ENCODE measurements at places on chromosomes 3 and 15. TPM values are rescaled to one million over a fixed set of nuclear protein-coding genes. Genes with fewer than 3 reads are reported as not detected.

CPN2 gene
- total RNA-seq = 0.12 TPM

P2RY12 gene
- 7.6 TPM for total RNA-seq

PLCB2 gene
- 36.4 TPM for total RNA-seq

RTP3 gene
- total RNA-seq = not detected

DNA sequence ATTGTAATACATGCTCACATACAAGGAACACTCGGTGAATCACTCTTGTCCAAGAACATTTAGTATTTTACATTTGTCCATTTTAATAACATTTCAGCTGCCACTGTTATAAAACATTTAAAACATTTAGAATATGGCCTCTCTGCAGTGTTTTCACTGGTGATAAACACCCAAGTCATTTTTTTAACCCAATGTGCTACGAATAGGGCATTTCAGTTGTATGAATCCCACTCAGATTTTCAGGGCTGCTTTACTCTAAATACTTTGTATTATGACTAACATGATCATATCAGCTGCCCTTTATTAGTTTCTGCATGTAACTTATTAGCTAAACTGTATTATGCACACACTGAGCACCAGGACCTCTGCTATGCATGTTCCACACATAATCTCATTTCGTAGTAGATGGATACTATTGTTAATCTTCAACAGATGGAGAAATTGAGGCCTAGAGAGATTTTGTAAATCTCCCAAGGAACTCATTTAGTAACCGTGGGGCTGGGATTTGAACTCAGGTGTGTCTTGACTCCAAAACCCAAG lies 148.6 kb upstream of the CDIN1 start:
- no peak for DNase-seq

GRCh38 chr15:88905576-88905975 lies 7.6 kb downstream of the MFGE8 start:
- DNase-seq = no peak

DNA sequence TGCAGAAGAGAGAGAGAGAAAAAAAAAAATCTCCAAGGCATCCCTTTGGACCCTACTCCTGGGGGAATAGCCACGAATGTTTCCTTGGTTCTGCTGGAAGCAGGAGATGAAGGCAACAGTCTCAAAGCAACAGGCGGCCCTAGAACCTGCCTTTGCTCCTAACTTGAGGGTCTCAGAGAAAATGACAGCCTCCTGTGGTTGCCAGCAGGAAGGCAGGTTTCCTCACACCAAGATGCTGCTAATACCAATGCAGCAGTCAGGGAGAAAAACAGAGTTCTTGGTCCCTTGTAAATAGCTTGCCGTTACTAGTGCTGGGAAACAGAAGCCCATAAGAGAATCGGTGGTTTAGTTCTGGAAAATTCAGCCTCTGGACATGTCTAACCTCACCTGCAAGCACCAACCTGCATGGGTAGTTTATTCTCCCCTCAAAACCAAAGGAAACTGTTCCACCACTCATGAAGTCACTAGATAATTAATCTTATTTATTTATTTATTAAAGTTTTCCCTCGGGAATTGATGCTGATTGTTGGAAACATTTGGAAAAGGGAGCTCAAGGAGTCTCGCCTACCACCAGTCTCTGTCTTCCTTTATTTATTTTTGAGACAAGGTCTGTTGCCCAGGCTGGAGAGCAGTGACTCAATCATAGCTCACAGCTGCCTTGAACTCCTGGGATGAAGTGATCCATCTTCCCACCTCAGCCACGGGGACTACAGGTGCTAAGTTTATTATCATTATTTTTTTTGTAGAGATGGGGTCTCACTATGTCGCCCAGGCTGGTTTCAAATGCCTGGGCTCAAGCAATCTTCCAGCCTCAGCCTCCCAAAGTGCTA lies 883 bp upstream of the FRMD4B start:
- DNase-seq = no peak

- DNase-seq = peak; percentile 49
These were observed 1.4 kb downstream of the FURIN start for GRCh38 chr15:90869601-90870353.

DNA sequence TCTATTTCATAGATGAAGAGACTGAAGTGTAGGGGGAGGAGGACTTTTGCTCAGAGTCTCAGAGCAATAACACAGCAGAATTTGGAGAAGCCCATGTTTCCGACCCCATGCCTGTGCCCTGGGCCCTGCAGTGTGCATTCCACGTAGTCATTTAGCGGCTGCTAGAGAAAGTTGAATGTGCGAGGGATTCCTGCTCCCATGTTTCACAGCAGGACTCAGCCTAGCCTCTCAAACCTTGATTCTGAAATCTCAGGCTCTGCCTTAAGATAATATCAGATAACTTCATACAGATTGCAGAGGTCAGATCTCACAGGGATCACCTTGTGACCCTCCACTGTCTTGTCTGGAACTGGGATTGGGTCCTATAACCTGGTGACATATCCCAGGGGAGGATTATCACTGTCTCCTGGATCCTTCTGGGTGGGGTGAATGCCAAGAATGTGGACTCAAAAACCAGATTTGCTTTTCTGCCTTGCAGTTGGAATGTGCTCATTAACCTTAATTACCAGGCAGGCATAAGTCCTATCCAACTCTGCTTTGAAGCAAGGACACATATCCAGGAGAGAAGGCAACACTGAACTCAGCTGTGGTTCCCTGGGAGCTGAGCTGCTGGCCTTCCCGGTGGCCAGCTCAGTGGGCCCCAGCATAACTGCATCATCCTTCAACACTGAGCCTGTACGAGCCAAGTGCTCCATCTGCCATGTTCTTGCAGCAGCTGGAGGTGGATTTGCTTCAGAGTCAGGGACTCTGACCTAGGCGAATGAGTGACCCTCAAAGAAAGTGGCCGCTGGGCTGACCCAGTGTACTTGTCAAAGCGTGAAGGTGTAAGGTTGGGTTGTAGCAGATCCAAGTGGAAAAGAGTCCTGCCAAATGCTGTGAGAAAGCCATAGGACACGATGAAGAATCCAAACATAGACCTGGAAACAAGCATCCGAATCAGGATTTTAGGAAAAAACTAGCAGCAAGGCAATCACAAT lies 43.0 kb downstream of the CTXND1 start:
- DNase-seq = no peak

Data from mucosa of gallbladder (tissue), 1 donor.